ENCODE measurements at places on chromosomes 13 and 19. TPM values are rescaled to one million over a fixed set of nuclear protein-coding genes. Genes with fewer than 3 reads are reported as not detected.

- DNase-seq = no peak
Measured at GRCh38 chr13:59201841-59202240, 961.9 kb downstream of the DIAPH3 start.

GRCh38 chr13:53622456-53622855, 593.8 kb downstream of the OLFM4 start:
- DNase-seq = no peak

- DNase-seq = peak; percentile 57
Measured at GRCh38 chr19:7676854-7677253, at the start of gene MCEMP1. Gene MCEMP1, plus strand, starts transcription at chr19:7677090. Its CDS starts 31 bp downstream, at chr19:7677121.

- peak; percentile 34 for DNase-seq
Measured at GRCh38 chr13:113832205-113832604, 31.7 kb downstream of the GAS6 start.

- DNase-seq = no peak
Measured at GRCh38 chr19:53980539-53981375, 10.7 kb upstream of the CACNG6 start.

DNA sequence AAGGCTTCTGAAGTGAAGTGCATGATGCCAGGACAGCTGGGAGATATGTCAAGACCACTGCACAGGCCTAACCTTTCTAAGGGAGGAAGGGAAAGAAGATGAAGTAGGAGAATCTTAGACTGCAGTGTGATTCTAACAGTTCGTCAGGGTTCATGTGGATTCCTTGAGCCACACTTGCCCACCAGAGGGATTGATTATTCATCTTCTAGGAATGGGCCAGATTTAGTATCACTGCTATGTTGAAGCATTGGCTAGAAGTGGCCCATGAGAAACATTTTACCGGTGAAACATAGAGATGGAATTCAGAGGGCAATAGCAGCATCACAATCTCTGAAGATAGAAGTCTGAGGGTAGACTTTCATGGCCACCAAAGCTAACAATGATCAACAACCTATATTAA, 550.8 kb upstream of the SLITRK1 start:
- no peak for DNase-seq

GRCh38 chr13:96948127-96948526, 46.1 kb downstream of the OXGR1 start:
- no peak for DNase-seq

- DNase-seq = no peak
Measured at GRCh38 chr13:105159841-105160240, 1375.6 kb downstream of the EFNB2 start.

DNA sequence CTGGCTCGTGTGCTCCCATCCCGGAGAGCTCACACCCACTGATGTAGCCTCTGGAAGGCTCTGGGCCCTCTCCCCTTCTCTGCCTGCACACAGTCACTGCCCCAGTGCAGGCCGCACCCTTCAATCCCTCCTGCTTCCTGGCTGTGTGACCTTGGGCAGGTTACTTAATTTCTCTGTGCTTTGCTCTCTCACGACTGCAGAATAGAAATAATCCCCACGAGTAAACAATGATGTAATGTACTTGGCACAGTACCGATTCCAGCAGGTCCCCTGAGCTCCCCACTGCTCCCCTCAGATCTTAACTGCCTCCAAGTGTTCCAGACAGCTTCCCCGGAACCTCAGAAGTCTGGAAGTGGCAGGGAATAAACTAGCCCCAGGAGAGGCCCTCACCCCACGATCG, 16.1 kb downstream of the LIG1 start:
- no peak for DNase-seq

- no peak for DNase-seq
Measured at GRCh38 chr19:4749870-4750590, 26.4 kb upstream of the DPP9 start.

DNA sequence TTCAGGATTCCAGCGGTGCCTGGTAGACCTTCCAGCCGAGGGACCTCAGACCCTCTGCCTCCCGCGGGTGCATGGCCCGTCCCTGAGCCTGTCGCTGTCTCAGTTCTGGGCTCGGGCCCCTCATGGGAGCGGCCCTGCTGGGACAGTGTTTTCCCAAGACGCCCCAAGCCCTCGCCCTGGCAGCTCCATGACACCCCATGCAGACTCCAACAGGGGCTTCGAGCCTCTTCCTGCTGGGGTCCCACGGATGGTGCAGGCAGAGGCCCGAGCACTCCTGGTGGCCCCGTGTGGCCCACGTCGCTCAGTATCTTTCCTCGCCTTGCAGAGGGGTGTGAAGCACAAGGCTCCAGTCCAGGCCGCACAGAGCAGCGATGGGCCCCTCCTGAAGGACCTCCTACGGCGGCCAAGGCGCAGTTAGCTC, 88.8 kb upstream of the MCF2L start:
- no peak for DNase-seq

DNA sequence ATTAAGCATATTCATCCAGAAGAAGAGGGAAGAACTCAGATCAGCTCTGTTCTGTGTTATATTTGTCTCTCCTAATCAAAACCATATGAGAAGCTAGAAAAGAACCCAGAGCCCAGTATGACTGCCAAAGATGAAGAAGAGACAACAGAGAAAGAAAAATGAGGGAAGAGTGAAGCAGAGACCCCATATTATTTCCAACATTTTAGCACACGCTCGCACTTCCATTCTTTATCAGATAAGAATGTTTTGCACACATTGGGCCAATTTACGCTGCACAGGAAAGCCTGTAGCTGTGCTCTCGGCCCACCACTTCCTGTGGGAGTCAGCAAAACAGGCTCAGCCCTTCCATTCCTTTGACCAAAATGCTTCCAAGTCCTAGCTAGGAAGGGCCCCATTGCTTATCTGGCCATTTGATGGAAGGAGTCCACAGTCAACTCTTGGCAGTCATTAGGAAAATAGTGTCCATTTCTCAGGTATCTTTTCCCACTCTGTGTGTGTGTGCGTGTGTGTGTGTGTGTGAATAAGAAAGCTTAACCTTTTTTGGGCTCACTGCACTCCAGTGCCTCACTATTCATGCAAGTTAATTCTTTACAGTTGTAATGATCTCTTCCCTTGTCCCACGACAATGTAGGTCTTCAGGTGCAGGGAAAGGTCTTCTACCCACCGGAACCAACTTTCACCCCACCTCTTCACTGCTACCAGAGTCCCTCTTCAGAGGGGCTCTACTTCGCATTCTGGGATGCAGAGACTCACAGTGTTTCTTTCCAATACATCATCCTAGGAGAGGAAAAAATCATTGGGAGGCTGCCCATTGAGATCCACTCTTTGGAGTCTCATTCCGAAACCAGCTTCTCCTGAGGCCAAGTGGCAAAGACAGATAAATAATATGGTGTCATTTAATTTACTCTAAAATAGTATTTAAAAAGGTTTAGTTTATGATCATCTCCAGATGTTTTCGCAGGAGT, 237.5 kb downstream of the COG6 start:
- DNase-seq = peak; percentile 52

DNA sequence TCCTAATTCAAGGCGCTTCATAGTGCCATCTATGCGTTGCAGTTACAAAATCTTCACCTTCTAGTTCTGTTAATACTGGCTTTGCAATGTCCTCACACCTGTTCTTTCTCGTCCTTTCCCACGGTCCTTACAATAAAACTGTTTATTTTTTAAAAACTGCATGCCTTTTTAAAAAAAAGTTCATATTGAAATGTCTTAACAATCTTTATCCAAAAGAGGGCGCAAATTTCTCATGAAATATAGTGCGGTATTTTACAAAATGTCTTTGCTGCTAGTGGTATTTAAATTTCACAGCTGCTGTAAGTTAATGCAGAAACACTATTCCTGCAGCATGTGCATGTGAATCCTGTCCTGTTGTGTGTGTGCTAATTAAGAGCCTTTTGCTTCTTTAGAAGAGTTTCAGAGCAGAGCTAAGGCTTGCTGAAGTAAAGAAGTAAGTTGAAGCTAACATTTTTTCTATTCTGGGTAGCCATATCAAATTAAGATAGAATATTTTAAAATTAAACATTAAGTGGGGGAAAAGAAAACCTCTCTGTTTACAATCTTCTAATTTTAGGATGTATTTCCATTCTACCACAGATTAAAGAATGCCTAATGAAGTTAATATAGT, 15.8 kb upstream of the CLDN10 start:
- no peak for DNase-seq

DNA sequence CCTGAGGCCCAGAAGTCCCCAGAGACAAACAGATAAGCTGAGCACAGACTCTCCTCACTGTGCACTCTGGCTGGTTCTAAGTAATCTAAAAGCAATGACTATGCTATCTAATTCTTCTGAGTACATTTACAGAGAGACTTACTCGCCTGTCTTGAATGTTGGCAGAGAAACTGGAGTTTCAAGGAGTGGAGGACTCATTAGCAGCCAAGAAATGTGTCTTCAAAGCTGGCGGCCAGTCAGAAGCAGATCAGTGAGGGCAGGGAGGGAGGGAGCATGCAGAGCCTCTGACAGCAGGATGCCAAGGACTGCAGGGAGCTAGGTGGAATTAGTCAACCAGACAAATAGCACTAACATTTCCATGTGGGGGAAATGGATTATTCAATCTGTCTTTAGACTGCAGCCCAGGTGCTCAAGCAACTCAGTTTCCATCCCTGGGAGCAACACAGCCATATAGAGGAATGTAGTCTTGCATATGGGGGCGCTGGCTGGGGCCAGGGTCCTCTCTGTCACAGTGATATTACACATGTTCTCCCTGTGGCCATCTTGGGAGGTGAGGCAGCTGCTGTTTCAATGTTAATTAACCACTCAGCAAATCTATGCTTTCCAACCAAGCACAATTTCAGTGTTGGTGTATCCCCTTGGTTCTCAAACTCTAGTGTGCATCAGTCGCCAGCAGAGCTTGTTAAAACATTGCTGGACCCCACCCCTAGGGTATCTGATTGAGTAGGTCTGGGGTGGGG, 97.9 kb downstream of the CCNA1 start:
- no peak for DNase-seq

GRCh38 chr19:19181488-19181998, 10.4 kb downstream of the BORCS8 start:
- DNase-seq = no peak

- DNase-seq = no peak
Measured at GRCh38 chr13:40600149-40600751, 66.2 kb downstream of the FOXO1 start.

The C5AR2 gene
- 0.78 TPM for total RNA-seq

The KLF16 gene
- 6.2 TPM for total RNA-seq

The WDR88 gene
- 0.38 TPM for total RNA-seq

The CALR gene
- total RNA-seq = 378 TPM

The TMEM272 gene
- total RNA-seq = 0.38 TPM

The KATNAL1 gene
- 37.8 TPM for total RNA-seq

The KHSRP gene
- total RNA-seq = 80.8 TPM

The HRC gene
- total RNA-seq = 878 TPM

The ZNF112 gene
- 3.4 TPM for total RNA-seq

The PSG11 gene
- not detected for total RNA-seq
